ENCODE measurements at places on chromosomes 3 and 15. TPM values are rescaled to one million over a fixed set of nuclear protein-coding genes. Genes with fewer than 3 reads are reported as not detected.

Gene PPP1R14D
- total RNA-seq, result not detected

Gene SEMA5B
- not detected for total RNA-seq

- H3K27ac ChIP-seq, result no peak overlapping the region
- H3K4me3 ChIP-seq, result no peak overlapping the region
- no peaks in the 10 kb centered on the region for H3K4me1 ChIP-seq
- no peaks in the 10 kb centered on the region for H3K36me3 ChIP-seq
These were observed 5.7 kb downstream of the SLC28A1 start for GRCh38 chr15:84889991-84890669.

- no peaks in the 10 kb centered on the region for H3K36me3 ChIP-seq
- no peak for DNase-seq
- no peak overlapping the region for H3K27ac ChIP-seq
- no peak overlapping the region for H3K4me3 ChIP-seq
- H3K4me1 ChIP-seq, result peaks cover 3% of the 10 kb centered on the region
- no peaks in the 10 kb centered on the region for H3K27me3 ChIP-seq
These were observed 382.8 kb upstream of the CFAP20DC start for GRCh38 chr3:59432665-59433064.

Gene ROBO1
- total RNA-seq, result 25.4 TPM

Gene FEZF2
- total RNA-seq, result not detected

DNA sequence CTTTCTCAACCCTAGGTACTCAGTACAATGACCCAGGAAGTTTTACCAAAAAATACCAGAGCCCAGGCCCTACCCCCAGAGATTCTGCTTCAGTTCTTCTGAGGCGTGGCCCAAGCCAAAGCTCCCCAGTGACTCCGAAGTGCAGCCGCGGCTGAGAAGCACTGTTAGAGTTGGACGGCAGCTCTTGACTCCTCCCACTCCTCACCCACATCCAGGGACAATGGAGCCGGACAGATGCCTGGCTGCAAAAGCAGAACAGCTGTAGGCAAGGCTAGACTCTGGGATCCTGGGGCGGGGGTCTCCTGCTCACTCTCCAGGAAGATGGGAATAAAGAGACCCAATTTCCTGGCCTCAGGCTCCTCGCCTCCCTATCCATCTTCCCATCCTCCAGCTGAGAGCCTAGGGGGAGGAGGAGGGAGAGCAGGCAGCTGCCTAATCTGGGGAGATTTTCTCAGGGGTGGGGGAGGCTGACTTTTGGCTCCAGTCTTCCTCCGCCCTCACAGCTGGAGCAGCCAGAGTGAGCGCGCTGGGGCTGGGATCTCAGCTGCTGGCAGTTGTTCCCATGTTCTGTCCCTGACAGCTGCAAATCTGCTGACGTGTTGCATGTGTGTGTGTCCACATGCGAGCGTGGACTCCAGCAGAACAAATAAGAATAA lies 223.8 kb downstream of the OPA1 start:
- no peaks in the 10 kb centered on the region for H3K27me3 ChIP-seq
- DNase-seq, result no peak
- H3K36me3 ChIP-seq, result no peaks in the 10 kb centered on the region
- H3K4me1 ChIP-seq, result no peaks in the 10 kb centered on the region
- H3K27ac ChIP-seq, result no peak overlapping the region
- H3K4me3 ChIP-seq, result no peak overlapping the region

DNA sequence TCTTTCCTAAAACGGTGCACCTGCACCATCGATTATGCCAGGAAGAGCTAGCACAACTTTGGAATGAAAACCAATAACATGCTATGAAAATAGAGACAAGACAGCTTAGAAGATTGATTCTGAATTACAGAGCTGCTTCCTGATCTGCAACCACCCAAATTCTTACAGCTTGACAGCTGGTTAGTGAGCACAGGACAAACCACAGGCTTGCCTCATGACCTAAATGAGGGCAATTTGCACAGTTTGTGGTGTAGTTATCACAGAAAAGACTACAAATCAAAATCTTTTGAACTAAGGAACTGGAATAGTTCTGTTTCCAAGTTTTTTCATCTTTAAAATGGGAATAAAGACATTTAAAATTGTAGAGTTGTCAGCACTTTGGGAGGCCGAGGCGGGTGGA lies 533.5 kb downstream of the NAALADL2 start:
- H3K4me3 ChIP-seq, result no peak overlapping the region
- peaks cover 1% of the 10 kb centered on the region for H3K4me1 ChIP-seq
- DNase-seq, result no peak
- no peaks in the 10 kb centered on the region for H3K27me3 ChIP-seq
- H3K27ac ChIP-seq, result no peak overlapping the region

DNA sequence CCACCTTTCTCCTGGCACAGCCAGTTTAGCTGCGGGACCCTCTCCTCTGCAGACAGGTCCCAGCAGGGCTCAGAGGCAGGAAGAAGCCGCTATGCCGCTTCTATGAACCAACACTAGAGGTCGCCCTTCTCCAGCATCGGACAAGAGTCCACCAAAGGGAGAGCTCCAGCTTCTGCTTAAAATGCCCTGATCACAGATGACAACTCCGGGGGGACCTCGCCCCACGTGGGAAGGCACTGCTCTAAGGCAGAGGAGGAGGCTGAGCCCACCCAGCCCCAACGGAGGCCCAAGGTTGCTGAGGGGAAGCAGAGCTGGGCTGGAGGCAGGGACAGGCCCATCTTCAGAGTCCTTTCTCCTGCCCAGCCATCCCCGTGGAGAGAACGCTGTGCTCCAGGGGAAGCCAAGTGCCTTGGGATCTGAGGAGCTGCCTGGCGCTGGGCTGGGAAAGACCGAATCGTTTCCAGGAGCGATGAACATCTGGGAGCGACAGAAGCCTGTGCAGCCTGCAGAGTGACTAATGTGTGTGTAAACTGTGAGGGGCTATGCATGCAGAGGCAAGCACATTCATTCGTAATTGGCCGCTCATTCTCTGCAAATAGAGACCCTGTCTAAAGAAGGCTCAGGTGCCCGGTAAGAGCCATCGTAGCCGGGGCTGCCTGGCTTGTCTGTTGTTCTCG lies 43.5 kb upstream of the BDH1 start:
- no peaks in the 10 kb centered on the region for H3K36me3 ChIP-seq
- peaks cover 6% of the 10 kb centered on the region for H3K27me3 ChIP-seq
- no peak overlapping the region for H3K27ac ChIP-seq
- H3K4me1 ChIP-seq, result peaks cover 11% of the 10 kb centered on the region
- peak; percentile 73 for DNase-seq
- no peak overlapping the region for H3K4me3 ChIP-seq

DNA sequence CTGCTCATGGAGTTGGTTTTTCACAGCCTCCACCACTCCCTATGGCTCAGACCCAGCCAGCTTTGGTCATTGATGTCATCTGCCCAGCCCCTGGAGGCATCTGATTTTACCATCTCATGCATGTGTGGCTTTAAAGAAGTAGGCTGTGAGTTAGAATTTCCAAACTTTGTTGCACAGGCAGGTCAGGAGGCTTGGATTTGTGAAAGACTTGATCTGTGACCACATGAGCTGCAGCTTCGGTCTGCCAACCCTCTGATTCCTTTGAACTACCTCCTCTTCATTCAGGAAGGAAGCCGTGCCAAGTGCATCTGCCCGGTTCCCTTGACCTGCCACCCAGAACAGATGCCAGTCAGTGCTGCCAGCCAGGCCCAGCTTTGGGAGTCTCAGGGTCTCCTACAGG lies 9.2 kb downstream of the CTXND1 start:
- no peaks in the 10 kb centered on the region for H3K36me3 ChIP-seq
- H3K27ac ChIP-seq, result no peak overlapping the region
- no peaks in the 10 kb centered on the region for H3K4me1 ChIP-seq
- H3K4me3 ChIP-seq, result no peak overlapping the region
- no peak for DNase-seq

DNA sequence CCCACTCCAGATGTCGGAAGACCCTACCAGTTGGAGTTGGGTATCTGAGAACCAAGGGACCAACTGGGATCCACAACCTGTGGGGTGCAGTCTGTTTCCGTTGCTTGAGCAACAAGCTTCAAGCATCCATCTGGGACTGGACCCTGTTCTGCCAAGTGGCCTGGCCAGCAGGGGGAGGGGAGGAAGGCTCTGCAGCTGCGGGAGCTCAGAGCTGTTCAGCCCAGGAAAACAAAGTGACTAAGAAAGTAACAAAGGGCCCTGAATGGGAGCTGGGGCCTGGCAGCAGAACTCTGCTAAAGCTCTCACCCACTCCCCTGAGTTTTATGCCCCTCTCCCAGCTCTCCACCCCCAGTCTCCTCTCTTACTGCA lies 2.7 kb downstream of the TYRO3 start:
- peaks cover 25% of the 10 kb centered on the region for H3K36me3 ChIP-seq
- peaks cover 25% of the 10 kb centered on the region for H3K4me1 ChIP-seq
- H3K27ac ChIP-seq, result no peak overlapping the region
- H3K4me3 ChIP-seq, result no peak overlapping the region

Gene GNAI2
- total RNA-seq, result 214 TPM

Gene KCTD6
- total RNA-seq, result 8.9 TPM

Gene ZNF660
- 2.6 TPM for total RNA-seq

DNA sequence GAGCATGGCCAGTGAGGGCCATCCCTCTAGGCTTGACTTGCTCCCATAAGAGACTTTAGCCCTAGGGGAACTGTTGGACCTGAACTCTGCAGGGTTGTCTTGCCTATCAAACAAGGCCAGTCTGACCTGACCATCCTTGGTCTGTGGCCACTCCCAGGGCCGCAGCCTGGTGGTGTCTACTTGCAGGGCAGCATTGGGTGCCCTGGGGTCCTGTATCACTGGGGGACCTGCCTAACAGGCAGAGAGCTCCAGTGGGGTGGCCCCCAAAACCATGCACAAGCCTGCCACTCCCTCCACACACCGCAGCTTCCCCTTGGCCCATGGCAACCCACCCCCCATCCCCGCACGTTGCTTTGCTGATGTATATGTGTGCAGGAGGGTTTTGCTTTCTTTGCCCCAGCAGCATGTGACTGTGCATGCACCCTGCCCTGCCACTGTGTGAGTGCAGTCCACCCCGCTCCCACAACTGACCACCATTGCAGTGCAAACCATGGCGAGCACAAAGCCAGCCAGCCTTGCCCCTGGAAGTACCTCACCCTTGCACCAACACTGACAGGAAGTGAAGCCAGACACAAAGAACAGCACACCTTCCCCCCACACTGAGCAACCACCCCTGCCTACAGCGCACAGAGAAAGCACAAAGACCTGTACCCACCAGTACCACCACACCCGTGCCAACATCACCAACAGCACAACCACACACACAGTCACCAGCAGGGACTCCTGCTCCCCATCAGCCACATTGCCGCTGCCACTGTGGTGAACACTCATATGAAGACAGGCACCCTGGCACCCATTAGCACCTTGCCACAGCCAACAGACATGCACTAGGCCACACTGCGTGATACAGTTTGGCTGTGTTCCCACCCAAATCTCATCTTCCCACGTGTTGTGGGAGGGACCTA lies 88.8 kb downstream of the SENP7 start:
- no peaks in the 10 kb centered on the region for H3K36me3 ChIP-seq
- DNase-seq, result no peak
- H3K27ac ChIP-seq, result no peak overlapping the region
- no peak overlapping the region for H3K4me3 ChIP-seq

DNA sequence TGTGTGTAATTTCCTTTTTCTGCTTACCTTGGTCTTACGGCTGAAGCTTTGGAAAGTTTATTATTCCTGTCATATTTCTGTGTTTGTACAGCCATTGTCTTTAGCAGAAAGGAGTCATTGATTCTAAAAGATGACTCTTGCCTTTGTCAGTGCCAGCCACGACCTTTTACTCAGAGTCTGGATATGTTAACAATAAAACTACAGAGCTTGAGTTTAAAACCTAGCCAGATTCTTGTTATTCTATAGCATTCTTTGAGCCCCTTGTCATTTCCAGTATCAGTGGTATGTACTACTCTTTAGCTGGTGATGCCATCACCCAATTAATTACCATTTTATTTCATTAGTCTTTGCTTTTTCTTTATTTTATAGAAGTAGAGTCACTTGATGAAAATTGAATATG lies 142.4 kb downstream of the TCF12 start:
- H3K27ac ChIP-seq, result peak overlapping the region; percentile 75
- H3K4me1 ChIP-seq, result peaks cover 56% of the 10 kb centered on the region
- H3K4me3 ChIP-seq, result no peak overlapping the region
- peaks cover 4% of the 10 kb centered on the region for H3K36me3 ChIP-seq
- H3K27me3 ChIP-seq, result no peaks in the 10 kb centered on the region
- peak; percentile 68 for DNase-seq

Data from SJSA1 (cell line).